ENCODE measurements at places on chromosomes 5 and 9.

GRCh38 chr5:150485693-150486401 lies 22.1 kb upstream of the NDST1 start:
- DNase-seq, result peak; percentile 71

GRCh38 chr5:157352756-157353340 lies 86.9 kb downstream of the CYFIP2 start:
- DNase-seq, result no peak

DNA sequence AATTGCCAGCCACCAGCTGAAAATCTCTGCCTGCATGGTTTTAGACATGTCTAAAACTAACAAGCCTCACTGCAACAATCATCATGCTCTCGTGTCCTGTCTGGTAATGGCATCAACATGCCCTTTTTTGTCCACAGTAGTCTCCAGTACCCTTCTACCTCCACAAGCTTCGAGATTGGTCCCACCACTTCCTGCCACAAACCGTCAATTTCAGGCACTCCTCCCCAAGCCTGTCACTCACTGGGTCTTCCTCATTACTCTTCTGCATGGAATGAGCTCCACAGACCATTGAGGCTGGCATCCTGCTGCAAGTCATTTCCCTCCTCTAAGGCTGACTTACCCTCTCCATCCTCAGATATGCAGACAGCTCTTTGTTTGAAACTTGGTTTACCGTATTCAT lies 9.0 kb downstream of the LPAR1 start:
- DNase-seq, result no peak

GRCh38 chr9:134476272-134476941 lies 150.2 kb downstream of the RXRA start:
- DNase-seq, result no peak

GRCh38 chr9:13089666-13090065 lies 189.8 kb downstream of the MPDZ start:
- no peak for DNase-seq

- DNase-seq, result no peak
Measured at GRCh38 chr5:10756549-10756948, 4.5 kb downstream of the DAP start.

DNA sequence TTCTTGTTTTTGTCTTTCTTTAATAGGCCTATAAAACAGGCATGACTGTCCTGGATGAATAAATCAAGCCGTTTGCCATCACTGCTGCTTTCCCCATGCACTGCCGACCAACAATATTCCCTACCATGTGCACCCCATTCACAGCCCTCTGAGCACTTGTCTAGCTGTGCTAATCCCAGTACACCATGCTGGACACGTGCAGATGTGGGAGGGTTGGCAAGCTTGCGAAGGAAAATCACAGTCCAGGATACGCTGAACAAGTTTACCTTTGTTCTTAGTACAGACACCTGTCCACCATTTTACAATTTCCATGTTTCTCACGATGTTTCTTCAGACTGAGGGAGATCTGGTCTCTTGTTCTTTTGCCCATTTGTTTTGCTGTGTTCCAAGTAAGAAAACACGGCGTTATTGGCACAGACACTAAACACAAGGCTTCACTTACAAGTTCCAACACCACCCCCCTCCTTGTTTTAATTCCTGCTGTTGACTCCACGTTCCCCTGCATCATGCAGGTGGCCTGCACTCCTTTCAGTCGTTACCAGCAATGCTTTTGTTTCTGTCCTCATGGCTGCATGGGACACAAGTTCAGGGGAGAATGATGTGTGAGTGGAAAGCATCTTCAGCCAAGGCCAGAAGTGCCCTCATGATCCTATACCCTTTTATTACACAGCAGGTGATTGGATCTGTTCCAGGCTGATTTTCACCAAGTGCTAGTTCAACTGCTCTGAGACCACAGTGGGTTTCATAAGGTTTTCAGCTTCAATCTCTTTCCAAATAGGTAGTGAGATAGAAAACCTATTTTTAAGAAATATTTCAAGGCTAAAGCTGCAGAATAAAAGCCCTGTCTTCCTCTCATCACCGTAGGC lies 608.9 kb downstream of the IRX1 start:
- no peak for DNase-seq

DNA sequence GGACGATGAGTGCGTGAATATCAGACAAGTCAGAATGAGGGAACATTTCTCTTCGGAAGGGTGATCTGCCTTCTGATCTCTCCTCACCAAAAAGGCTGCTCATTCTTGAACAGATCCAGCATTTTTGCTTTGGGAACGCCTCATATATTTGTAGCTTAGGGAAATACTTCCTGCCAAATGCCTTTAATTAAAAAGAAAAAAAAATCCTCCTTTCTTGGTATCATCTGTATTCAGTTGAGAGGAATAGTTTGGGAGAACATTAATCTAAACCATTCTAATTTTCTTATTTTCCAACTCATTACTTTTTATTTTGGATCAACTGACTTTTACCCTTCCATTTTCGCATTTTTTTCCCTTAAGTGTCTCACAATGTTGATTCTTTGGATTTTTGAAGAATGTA lies 163.4 kb downstream of the SNX18 start:
- no peak for DNase-seq

- no peak for DNase-seq
Measured at GRCh38 chr5:111853748-111854147, 96.8 kb upstream of the NREP start.

DNA sequence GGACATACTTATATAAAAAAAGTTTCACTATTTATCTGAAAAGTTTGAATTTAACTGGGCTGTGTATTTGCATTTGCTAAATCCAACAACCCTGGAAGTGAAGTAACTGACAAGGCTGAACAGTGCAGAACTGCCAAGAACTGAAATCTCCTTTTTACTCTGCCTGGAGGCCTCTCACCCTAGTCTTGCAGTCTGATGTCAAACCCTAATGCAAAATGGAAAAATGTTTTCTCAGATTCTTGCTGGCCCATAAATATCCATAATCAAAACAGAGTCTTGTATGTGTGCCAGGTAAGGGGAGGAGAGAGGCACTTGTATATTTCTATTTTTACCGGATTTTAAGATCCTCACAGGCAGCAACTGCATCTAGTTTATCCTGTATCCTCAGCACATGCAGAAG lies 432.7 kb upstream of the KLF4 start:
- no peak for DNase-seq

GRCh38 chr9:72599874-72600534 lies 78.6 kb downstream of the TMC1 start:
- peak; percentile 30 for DNase-seq

DNA sequence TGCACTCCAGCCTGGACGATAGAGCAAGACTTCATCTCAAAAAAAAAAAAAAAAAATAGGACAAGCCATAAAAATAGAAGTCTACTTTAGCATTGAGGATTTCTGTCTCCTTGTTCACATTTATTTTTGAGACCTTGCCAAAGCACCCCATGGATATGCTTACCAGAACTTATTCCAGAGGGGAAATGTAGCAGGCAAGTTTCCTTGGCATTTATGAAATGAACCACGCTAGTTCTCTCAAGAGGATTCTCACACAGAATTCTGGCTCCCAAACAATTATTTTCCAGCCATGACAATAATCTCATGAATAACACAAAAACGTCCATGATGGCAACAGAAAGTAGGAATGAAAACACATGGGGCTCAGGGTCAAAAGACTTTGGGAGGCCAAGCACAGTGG lies 23.4 kb upstream of the GPX8 start:
- DNase-seq, result no peak

DNA sequence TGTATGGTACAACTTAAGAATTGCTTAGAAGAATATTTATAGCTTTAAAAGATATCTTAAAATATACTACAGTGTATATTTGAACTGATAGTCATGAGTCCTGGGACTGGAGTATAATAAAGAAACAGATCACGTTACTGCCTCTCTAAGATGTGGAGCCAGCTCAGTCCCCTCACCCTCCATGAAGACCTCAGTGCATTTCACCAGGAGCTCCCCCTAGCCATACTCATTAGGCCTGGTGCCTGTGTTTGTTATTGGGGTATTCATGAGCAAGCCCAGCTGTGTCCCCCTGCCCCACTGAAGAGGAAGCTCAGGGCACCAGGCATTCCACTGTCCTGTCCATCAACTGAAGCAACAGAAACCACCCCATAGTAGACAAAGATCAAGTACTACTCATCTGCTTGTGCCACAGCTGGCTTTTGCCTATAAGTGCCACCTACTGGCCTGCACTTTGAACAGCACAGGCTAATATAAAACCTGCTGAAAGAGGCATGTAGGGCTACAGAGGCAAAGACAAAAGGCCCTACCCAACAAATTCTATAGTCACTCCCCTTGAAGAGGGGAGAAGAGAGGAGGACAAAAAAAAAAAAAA lies 850.2 kb upstream of the NUDT12 start:
- DNase-seq, result peak; percentile 43

GRCh38 chr9:24245988-24246387 lies 299.7 kb downstream of the IZUMO3 start:
- DNase-seq, result peak; percentile 30

- DNase-seq, result no peak
Measured at GRCh38 chr9:84851935-84852585, 182.5 kb downstream of the NTRK2 start.

- no peak for DNase-seq
Measured at GRCh38 chr5:173741087-173741486, 124.6 kb upstream of the BOD1 start.

DNA sequence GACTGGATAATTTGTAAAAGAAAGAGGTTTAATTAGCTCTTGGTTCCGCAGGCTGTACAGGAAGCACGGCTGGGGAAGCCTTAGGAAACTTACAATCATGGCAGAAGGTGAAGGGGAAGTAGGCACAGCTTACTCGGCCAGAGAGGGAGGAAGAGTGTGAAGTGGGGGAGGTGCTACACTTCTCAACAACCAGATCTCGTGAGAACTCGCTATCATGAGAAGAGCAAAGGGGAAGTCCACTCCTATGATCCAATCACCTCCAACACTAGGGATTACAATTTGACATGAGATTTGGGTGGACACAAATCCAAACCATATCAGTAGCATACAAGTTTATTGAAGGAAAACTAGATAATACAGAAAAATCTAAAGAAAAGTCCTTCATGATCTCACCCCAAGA lies 39.9 kb downstream of the NEURL1B start:
- no peak for DNase-seq

DNA sequence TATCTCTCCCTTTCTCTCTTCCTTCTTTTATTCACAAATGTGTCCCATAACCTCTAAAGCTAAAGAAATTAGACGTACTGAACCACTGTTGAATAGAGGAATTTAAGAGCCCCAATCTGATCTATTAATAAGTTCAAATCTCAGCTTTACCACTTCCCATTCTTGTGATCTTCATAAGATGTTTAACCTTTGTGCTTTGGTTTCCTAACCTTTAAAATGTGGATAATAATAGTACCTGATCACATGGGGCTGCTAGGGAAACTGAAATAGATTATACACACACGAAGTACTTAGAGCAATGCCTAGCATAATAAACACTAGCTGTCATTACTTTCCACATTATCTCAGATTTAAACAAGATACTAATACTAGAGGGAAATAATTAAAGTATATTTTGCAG lies 324.3 kb upstream of the SEMA6A start:
- DNase-seq, result no peak
